ENCODE measurements at places on chromosomes 2 and 18. TPM values are rescaled to one million over a fixed set of nuclear protein-coding genes. Genes with fewer than 3 reads are reported as not detected.

SERPINB10 gene
- not detected for total RNA-seq

GRCh38 chr2:16124881-16125613 is 184.7 kb downstream of the MYCN start:
- DNase-seq = no peak

DCDC2C gene
- total RNA-seq = 0.31 TPM

NFATC1 gene
- total RNA-seq = 57.4 TPM

GRCh38 chr2:134238371-134238770 is 15.5 kb upstream of the MGAT5 start:
- DNase-seq = no peak

- DNase-seq = no peak
These were observed 20.0 kb downstream of the GREB1 start for GRCh38 chr2:11553661-11554398.

IL37 gene
- not detected for total RNA-seq

OXER1 gene
- total RNA-seq = 0.44 TPM

- no peak for DNase-seq
These were observed 49.2 kb downstream of the PIKFYVE start for GRCh38 chr2:208315081-208315788.

- DNase-seq = no peak
These were observed 26.2 kb upstream of the EVA1A start for GRCh38 chr2:75586971-75587370.

ZNF396 gene
- total RNA-seq = 0.60 TPM

DNA sequence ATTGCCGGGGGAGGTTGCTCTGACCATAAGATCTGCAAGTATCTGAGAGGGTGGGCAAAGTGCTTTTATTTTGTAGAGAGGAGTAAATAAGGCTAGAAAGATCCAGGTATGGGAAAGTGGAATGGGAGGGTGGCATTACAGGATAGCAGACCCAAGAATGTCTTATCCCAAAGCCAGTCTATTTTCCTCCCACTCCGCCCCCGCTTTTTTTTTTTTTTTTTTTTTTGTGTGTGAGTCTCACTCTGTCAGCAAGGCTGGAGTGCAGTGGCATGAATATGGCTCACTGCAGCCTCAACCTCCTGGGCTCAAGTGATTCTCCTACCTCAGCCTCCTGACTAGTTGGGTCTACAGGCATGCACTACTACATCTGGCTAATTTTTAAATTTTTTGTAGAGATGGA is 31.5 kb downstream of the ARID5A start:
- no peak for DNase-seq

DNA sequence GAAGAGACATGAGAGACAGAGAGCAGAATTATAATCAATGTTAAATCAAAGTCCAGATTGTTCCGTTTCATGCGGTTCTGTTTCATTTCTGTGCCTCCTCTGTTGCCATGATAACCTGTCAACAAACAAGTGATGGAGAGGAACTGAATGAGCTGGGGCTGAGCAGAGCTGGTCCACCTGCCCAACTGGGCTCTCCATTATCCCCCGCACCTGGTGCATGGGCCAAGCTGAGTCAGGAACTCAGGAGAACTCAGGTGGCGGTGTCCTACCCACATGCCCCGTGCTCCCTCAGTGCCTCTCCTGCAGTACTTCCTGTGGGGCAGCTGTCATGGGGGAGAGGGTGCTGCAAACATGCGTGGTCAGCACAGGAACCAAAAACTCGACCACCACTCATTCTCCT is 178.8 kb downstream of the TTC32 start:
- no peak for DNase-seq

DNA sequence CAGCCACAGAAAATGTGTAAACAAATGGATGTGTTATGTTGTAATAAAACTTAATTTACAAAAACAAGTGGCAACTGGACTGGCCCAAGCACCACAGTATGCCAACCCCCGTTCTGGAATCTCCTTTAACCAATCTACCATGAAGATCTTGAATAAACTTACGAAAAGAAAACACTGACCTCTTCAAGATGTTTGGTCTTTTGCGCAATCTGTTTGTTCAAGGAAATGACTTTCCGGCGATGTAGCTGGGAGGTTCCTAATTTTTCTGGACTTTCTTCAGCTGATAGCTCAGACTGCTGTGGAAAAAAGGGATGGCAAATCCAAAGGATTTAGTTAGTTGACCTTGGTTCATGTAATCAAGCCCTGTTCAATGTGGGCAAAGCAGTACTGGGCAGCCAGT is 55.7 kb downstream of the CCDC93 start:
- no peak for DNase-seq

- no peak for DNase-seq
These were observed 81.1 kb downstream of the ACVR2A start for GRCh38 chr2:147925886-147926285.

SCN2A gene
- total RNA-seq = 0.36 TPM

CFAP65 gene
- total RNA-seq = not detected

GRCh38 chr2:174605687-174606086 is 8.1 kb upstream of the WIPF1 start:
- DNase-seq = no peak

IL36B gene
- not detected for total RNA-seq

DNA sequence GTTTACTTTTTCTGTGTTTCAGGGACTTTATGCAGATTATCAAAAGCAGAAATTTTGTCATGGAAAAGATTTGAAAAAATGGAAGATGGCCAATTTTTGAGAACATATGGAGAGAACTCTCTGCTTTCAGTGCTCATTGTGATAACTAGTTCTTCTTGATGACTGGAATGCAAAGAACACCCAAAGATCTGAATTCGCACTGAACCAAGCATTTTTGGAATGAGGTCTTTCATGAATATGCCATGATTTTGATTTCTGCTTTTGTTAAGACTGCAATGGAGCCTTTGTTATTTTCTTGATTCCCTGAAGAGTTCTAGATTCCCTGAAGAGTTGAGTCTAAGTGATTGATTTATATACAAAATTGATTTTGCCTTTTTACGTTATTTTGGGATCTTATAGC is 124.1 kb downstream of the FMNL2 start:
- DNase-seq = no peak

GRCh38 chr18:23609390-23610023 is 23.2 kb upstream of the NPC1 start:
- DNase-seq = no peak

GRCh38 chr18:49368876-49369440 is 91.5 kb downstream of the DYM start:
- DNase-seq = no peak

DNA sequence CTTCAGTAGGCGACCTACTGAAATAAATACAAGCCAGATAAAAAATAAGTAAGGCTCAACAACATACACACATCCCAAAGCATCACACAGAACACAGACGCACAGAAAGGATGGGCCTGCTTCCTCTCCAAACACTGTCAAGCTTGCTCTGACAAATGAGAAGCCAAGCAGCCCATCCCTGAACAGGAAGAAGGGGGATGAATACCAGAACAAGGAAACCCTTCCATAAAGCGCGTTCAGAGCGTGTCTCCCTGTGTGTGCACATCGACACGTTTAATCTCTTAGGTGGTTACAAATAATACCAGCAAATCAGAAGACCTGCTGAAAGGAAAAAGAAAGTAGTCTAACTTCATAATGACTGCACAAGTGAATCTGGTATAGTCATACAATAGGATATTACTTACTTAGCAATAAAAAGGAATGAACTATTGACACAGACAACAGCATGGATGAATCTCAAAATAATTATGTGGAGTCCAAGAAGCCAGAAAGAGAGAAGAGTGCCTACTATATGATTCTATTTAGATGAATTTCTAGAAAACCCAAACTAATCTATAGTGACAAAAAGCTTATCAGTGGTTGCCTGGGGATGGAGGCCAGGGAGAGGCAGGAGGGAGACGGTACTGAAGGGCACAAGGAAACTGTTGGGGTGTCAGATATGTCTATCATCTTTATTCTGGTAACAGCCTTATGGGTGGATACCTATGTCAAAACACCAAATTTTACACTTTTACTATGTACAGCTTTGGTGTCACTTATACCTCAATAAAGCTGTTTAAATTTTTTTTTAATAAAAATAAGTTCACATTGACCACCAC is 26.8 kb downstream of the MBOAT2 start:
- no peak for DNase-seq
